Activated naive CD8-positive, alpha-beta T cell treated with anti-CD3 and anti-CD28 coated beads, Interleukin-2, amount 10 ng/mL, durations not matched to agents 7 days and 5 days (primary cell): ENCODE measurements at places on chromosomes 12 and 14. TPM values are rescaled to one million over a fixed set of nuclear protein-coding genes. Genes with fewer than 3 reads are reported as not detected.

GALNT9 gene
- total RNA-seq = not detected

OTOGL gene
- not detected for total RNA-seq

DNA sequence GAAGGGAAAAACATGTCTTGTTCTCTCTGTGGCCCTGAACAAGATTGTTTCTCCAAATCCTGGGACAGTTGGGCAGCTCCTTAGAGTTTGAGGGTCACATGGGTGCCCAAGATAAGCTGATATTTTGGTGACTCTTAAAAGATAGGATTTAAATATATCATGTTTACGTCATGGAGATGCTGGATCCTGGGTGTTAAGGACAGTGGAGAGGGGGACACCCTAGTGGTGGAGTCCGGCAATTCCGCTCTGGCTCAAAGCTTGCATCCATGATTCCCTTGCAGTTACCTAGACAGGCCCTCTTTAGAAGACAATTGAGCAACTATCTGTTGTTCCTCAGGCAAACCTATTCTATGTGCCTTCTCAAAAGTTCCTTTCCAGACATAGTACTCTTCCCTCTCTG is 101.8 kb downstream of the CMKLR1 start:
- DNase-seq = no peak

TMBIM6 gene
- 431 TPM for total RNA-seq

PPP1R3E gene
- 50.8 TPM for total RNA-seq
